ENCODE measurements at places on chromosomes 7 and 10.

- DNase-seq, result no peak
Observed at GRCh38 chr10:43998021-43998809, 349.5 kb upstream of the ZNF32 start.

DNA sequence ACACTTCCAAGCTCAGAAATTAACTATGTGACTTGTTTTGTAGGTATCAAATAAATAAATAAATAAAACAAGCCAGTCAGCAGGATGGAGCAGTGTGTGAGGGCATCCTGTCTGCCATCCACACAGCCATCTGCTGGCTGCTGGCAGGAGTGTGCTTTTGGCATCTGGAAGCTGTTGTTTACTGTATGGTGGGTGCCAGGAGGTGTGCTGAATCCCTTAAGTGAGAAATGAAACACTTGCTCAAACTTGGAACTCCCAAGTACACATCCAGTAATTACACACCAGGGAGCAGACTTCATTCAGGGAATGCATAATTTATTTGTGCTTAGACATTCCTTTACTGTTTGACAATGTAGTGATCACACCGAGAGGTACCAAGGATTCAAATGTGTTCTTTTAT, 16.9 kb upstream of the TAX1BP1 start:
- DNase-seq, result no peak

DNA sequence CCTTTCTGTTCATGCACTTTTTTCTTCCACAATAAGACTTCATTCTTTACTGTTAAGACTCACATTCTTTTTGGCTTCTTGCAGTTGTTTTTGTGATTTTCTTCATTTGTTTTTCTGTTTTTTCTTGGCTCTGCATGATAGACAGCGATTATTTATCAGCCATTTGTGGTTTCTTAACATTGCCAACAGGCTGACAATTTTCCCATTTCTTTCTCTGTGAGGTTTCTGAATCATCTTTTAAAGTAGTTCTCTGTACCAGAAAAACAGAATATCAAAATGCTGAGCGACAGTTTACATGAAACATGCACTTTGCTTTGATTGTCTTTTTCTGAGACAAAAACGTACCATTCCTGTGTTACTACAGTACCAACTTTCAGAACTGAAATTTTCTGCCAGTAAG, 334.2 kb upstream of the MAGI2 start:
- no peak for DNase-seq

GRCh38 chr10:104612571-104613205, 28.4 kb upstream of the SORCS3 start:
- no peak for DNase-seq

- no peak for DNase-seq
Observed at GRCh38 chr7:119684763-119685162, 588.2 kb upstream of the KCND2 start.

- no peak for DNase-seq
Observed at GRCh38 chr10:121137533-121137932, 286.4 kb downstream of the WDR11 start.

DNA sequence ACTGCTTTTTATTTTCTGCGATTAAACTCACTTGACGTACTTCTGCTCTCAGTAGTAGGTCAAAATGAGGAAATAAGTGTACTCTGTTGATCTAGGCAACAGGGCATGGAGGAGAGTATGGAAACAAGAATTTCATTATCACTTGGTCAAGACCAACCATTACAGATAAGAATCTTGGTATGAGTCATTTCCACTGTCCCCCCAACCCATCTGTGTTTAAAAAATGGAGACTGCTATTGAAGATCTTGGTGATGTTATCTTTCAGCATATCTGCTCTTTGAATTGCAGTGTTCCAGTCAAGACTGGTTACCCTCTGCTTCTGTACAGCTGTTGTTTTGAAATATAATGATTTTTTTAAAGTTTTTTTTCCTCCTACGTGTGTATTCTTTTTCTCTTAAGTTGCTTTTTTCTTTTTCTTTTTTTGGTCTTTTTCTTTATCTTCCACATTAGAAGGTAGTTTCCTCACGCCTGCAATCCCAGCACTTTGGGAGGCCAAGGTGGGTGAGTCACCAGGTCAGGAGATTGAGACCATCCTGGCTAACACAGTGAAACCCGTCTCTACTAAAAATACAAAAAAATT, 11.7 kb downstream of the STAM start:
- DNase-seq, result no peak

- DNase-seq, result no peak
Observed at GRCh38 chr10:24897326-24897926, 55.0 kb downstream of the PRTFDC1 start.

DNA sequence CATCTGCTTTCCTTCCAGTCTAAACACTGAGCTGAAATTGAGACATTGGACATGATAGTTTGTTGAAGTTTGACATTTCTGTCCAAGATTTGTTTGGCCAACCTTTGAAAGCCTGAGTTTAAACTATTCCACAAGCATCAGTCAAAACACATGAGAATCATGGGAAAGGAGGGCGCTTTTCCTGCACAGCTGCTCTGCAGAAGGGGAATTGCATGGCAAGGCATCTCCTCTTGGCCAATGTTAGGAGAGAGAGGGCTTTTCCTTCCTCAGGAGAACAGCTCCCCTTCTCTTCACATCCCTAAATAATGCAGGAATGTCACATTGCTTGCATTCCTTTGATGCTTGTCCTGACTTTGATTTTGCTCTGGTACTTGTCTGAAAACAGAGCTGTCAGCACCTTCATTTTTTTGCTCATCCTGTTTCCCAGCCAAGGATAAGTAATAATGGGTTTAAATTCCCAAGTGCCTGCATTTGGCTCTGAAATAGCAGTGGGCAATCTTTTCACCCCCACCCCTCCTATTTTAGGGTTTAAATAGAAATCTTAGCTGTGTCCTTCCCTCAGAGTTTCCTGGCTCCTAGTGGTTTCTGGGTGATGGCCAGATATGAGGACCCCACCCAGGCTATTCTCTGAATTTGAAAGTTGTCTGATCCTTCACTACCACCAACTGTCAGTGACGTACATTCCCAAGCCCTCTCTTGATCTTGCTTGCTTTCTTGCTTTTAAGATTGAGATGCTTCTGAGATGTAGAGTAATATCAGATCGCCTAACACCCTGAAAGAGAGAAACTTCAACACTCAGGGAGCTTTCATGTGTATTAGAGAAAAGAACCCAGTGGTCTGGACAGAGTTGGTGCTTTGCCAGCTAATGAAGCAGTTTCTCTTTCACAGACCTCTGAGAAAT, 75.2 kb upstream of the NPVF start:
- no peak for DNase-seq

DNA sequence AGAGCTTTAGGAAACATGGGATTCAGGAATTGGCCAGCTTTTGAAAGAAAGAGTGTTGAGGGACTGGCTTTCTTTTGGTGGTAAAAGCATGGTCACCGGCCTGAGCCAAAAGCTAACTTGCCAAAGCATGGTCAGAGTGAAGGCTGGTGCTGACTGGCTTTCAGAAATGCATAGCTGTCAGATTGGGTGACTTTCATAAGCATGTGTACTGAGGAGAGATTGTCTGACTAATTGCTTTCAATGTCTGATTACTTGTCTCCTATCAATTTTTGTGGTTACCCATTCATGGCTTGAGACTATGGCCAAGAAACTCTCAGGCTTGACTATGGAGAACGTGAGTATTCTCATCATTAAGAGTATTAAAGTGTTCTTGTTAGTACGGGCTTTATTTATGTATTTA, 28.2 kb downstream of the ZNF25 start:
- DNase-seq, result no peak

- DNase-seq, result no peak
Observed at GRCh38 chr7:5423976-5424748, 528 bp upstream of the TNRC18 start.

DNA sequence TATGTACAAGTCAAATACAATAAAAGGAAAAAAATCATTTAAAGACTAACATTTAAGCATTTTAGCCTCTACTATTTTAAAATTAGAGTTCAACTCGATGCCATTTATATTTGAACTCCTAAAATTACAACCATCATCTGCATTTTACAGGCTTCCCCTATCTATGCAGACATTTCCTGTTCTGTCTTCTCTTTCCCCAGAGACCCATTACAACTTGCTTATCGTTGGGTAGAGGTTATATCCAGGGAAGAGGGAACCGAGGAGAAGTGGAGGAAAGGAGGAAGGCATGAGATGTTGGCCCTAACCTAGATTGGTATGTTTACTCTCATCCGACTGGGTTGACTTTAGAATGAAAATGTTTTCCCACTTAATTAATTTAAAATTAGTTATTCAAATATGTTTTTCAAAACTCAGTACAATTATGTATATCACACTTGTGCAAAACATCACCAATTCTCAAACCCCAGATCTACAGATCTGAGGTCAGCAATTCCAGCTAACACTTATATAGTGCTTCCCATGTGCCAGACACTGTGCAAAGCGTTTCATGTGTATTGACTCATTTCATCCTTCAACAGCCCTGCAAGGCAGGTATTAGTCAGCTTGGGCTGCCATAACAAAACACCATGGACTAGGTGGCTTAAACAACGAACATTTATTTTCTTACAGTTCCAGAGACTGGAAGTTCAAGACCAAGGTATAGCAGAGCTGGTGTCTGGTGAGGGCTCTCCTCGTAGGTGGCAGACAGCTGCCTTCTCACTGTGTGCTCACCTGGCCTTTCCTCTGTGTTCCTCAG, 27.3 kb upstream of the HERPUD2 start:
- DNase-seq, result no peak

DNA sequence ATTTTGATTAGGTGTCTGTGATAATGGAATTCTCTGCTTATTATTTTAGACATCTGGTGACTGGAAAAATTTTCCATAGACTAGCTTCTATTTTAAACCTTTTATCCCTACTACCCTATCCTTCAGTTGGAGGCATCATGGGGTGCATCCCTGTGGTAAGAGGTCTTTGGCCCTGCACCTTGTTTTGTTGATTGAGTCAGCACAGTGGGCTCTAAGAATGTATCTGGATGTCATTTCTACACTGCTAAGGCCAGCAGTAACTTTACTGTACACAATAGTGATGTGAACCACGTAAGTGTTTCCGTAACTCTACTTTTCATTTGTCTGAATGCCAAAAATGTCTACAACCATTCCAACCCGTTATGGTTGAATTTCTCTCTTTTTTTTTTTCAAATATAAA, 75.6 kb downstream of the ADAM22 start:
- no peak for DNase-seq

GRCh38 chr10:92619368-92619767, 26.4 kb downstream of the KIF11 start:
- DNase-seq, result no peak

GRCh38 chr10:119256030-119256429, 48.7 kb downstream of the GRK5 start:
- no peak for DNase-seq

DNA sequence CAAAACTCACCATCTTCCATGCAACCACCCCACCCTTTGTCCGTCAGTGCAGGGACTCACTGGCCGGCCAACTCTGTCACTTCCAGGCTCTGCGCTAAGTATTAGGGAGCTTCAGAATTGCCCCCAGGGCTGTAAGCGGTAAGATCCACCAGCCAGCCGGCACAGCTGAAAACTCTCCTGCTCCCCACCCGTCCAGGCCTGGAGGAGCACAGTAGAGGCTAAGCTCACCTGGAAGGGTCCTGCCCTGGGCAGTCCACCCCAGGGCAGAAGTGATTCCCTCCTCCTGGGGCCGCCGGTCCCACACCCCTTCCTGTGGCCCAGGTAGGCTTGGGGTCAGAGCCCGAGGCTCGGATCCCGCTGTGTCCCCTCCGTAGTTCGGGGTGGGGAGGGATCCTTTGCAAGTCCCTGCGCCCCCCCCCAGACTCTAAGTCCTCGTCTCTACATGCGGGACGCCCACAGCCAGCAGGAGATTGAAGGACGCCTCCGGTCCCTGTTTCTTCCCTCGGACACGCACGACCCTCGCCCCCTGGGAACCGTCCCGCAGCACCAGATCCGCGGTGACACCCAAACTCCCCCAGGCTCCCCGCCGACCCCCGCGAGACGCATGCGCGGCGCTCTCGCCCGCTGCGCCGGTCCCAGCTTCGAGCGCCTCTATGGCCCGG, 138.9 kb downstream of the ARHGAP22 start:
- DNase-seq, result no peak

DNA sequence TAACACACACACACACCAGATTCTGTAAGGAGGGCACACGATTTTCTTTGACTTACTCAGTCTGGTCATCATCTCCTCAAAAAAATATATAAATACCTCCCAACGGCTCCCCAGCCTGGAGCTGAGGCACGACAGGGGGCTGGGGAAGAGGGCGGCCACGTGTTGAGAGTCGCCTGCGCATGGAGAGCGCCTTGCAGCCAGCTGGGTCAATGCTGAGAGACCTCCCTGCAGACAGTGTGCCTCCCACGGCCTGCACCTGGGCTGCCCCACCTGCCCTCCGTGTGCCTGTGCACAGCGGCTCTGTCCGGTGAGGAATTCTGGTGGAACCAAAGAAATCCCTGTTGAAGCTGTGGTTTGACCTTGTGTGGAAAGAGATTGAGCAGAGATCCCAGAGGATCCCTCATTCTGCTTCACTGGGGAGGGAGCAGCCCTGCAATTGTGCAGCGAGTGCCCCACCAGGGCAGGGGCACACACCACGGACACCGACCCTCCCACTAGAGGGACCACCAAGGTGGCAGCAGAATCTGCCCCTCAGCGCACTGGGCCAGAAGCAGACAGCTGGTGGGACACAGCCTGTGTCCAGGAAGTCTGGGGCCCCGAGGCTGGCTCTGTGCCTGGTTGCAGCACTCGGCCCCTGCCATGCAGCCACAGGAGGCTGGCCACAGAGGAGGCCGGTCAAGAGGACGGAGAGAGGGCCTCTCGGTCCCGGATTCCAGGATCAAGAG, 150.5 kb upstream of the PPP2R2D start:
- no peak for DNase-seq

GRCh38 chr10:117551330-117552155, 9.0 kb downstream of the EMX2 start:
- no peak for DNase-seq

GRCh38 chr7:28419716-28420115, 7.4 kb downstream of the CREB5 start:
- no peak for DNase-seq

GRCh38 chr7:13848681-13849131, 140.8 kb downstream of the ETV1 start:
- no peak for DNase-seq

DNA sequence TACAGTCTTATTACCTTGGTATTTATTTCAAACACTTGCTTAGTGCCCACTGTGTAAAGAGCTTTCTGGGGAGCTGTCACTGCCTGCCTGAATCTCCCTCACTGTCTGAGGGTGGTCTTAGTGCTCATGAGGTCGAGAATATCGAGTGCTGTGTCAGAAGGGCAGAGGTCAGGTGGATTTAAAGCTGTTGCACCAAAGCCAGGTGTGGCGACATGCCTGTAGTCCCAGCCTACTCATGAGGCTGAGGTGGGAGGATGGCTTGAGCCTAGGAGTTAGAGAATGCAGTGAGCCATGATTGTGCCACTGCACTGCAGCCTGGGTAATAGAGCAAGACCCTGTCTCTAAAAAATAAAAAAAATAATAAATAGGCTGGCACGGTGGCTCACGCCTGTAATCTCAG, 20.9 kb downstream of the CCM2 start:
- DNase-seq, result no peak

GRCh38 chr10:58508316-58508715, 4.4 kb upstream of the BICC1 start:
- no peak for DNase-seq

- DNase-seq, result no peak
Observed at GRCh38 chr10:86858011-86858410, 99.4 kb downstream of the MMRN2 start.
